CD14-positive monocyte (primary cell): ENCODE measurements at places on chromosomes 7 and 10.
A peak's percentile ranks its signal among the peaks of the same experiment; 100 is the strongest.

DNA sequence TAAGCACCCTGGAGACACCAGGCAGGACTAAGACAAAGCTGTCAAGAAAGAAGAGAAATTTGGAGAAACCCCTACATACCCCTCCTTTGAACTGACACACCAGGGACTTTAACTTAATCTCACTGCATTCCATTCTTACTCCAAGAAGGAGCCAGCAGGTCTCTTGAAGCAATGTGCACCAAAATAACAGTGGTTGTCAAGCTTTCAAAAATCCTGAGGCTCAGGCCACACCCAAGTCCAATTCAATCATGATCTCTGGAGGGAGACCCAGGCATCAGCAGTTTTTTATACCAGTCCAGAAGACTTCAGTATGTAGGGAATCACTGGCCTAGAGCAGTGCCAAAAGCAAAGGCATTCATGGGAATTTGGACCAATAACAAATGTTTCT is 6.8 kb downstream of the SLC25A13 start:
- no peak for DNase-seq

- no peak for DNase-seq
These were observed 76.4 kb downstream of the LYZL2 start for GRCh38 chr10:30553018-30553625.

DNA sequence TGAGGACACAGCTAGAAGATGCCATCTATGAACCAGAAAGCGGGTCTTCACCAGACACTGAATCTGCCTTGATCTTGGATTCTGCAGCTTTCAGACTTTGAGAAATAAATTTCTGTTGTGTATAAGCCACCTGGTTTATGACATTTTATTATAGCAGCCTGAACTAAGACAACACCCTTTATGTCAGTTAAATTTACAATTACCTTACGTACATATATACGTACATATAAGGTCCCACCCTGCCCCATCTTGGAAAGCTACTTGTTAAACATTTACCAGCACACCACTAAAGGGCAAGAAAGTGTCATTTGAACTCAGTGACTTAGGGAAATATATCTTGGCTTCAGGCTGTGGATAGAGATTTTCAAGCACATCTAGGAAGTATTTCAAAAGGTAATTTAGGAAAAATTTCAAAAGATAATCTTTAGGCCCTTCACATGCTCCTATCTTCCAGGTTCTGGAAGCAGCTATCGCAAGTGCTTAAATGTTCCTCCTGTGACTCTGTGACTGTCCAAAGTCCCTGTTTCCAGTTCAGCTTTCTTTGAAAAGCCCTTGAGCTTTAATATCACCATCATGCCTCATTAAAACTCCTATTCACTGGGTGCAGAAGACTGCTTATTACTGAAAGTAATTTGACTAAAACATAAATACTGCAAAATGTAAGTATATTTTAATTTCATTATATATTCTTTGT is 9.6 kb upstream of the SRI start:
- DNase-seq: no peak

DNA sequence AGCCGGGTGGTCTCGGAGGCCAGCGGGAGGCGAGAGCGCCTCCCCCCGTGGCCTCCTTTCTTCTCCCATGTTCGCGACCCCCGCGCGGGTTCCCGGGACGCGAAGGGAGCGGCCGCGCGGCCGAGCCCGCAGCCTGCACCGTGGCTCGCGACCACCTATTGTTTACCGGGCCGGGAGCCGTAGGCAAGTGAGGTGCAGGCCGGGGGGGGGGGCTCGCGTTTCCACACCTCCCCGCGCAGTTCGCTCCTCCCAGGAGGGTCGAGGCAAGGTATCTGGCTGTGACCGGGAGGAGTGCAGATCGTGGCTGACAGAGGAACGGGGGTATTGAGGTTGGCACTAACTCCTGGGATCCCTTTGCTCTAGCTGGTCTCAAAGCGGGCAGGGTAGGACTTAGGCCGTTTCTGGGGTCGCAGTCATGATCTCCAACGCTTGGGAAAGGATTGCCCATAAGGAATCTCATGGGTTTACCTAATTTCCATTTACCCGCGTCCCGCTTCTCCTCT is 734 bp downstream of the PTPN12 start:
- DNase-seq: no peak

DNA sequence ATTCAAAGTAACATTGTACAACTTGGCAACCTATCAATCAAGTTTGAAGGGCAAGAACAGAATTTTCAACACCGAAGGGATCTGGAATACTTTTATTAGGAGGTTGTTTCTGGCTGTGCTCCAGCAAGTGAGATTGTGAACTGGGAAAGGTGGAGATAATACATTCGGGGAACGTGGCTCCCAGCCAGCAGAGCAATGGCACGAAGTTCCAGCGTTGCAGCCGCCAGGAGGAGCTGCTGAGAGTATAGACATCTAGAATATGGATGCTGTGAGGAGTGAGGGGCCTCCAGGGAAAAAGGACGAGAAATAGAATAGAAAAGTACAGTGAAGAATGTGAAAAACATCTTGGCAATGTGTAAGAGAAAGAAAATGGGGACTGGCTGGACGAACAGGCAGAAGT is 69.5 kb downstream of the TCERG1L start:
- no peak for DNase-seq

- no peak for DNase-seq
These were observed 573 bp upstream of the POT1 start for GRCh38 chr7:124930173-124930623.

GRCh38 chr10:51666456-51666855 is 32.9 kb downstream of the CSTF2T start:
- no peak for DNase-seq

GRCh38 chr10:128017822-128018221 is 108.4 kb downstream of the MKI67 start:
- DNase-seq: no peak

GRCh38 chr7:20510573-20510900 is 104.9 kb upstream of the ABCB5 start:
- no peak for DNase-seq

DNA sequence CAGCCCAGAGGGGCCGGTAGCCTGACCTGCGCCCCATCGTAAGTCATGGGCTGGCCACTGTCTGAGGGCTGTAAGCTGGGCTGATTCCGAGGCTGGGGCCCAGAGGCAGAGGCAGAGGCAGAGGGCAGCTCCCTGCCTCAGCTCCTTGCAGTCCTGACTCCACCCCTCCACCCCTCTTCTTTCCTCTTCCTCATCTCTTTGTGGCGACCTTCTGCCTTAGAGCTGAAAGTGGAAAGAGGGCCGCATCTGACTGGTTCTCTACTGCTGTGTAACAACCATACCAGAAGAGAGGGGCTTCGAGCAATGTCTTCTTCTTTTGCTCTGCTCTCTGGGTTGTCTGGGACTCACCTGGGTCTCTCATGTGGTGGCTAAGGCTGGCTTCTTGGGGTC is 179.1 kb downstream of the RPS24 start:
- no peak for DNase-seq

GRCh38 chr7:27863880-27864279 is 123.9 kb downstream of the TAX1BP1 start:
- no peak for DNase-seq

DNA sequence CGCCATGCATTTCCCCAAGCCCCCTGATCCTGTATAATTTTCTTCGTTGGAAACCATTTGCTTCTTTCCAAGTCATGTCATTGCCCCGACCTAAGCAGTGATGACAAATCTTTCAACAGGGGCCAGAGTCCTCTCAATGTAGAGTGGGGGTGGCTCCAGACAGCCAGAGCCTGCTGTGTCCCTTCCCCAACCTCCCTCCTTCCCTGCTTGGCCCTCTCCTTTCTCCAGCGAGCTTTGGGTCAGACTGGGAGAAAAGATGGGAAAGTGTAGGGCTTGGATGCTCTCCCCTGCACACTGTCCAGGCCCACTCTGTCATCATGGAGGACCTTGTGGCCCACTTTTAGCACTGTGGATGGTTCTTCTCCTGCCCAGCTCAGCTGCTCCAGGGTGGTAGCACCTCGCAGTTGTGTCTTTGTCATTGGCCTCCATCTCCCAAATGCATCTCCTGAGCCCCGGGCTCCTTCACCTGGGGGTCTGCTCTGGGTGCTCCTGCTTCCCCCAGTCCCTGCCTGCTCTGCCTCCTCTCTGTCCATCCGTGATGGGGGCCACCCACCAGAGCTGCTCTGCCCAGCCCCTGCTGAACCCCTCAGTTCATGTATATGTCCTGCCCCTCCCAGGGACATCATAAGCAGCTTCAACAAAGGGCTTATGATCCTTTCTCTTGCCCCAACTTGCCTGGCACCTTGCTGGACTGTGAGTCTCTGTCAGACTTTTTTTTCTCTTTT is 37.5 kb downstream of the BTBD16 start:
- DNase-seq: no peak

DNA sequence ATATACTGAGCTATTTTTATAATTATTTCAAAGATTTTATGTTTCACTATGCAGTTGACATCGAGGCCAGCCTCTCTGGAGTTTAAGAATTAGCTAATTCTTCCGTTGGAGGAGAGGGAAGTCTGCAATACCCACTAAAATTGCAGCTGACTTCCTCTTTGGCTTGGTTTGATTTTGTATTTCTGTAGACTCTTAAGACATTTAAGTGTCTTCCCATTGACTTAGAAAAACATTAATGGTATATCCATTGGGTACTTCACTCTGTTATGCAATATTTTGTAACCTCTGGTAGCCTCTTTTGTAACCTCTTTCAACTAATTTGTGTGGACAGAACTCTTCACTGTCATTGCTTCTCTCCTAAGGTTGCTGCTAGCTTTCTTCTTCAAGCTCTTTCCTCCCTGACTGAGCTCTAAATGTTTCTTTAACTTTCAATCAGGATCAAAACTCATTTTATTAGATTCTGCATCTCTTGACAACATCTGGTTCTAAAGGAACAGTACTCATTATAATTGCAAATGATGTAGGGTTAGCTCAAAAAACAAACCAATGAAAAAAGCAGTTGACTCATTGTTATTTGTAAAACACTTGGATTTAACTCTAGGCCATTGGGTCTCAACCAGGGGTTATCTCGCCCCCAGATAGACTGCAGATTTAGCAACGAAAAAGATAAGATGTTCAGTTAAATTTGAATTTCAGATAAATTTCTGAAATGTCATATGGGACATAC is 1.7 kb upstream of the ANKRD22 start:
- DNase-seq: peak; percentile 83

DNA sequence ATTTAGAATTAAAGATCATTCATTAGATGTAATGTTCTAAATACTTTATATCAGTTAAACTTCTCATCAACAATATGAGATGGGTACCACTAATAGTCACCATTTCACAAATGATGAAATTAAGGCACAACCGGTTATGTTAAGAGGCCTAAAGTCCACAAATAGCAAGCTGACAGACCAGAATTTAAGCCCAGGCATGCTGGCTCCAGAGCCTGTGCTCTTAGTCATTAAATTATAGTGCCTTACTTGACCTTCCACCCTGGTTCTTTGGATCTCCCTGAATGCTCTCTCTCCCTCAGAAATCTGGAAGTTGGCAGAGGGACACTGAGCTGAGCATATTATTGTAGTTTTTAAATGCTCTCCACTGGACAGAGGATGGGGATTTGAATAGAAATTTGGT is 3.6 kb downstream of the LIPN start:
- DNase-seq: no peak

- no peak for DNase-seq
These were observed 64.3 kb upstream of the ZNF32 start for GRCh38 chr10:43712821-43713584.

- no peak for DNase-seq
These were observed 96.9 kb upstream of the IL6 start for GRCh38 chr7:22630069-22630468.
